ENCODE measurements at places on chromosomes 5 and 9.

GRCh38 chr9:91771027-91771426, 179.0 kb downstream of the ROR2 start:
- no peak for DNase-seq

DNA sequence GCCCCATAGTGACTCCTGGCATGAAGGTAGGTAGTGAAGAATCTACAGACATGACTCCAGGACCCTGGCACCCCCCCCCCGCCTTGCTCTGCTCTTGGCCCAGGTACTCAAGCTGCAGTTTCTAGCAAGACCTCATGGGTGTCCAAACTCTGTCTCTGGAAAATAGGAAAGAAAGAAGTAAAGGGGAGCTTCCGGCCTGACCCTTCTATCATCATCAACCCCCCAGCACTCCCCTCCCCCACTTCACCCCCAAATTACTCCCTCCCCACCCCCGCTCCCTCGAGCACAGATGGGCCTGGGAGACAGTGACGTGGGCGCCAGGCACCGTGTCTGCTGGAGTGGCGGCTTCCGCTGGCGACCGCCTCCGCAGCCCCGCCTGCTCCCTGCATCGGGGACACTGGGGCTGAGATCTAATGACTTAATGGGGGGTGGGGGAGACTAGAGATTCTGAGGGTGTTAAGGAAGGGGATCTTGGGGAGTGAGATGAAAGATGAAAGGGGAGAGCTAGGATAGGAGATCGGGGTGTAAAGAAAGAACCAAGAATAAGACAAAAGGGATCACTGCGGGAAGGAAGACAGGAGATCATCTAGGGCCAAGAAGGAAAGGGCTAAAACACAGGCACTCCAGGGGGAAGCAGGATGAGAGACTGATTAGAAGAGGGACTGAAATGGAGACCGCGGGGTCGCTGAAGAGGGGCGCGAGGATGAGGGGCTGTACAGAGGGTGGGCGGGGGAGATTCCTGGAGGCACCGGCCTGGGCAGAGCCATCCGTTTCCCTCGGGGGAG, 1.1 kb upstream of the DNAJB5 start:
- DNase-seq: no peak

- no peak for DNase-seq
These were observed 117.4 kb downstream of the SMARCA2 start for GRCh38 chr9:2132484-2133082.

- no peak for DNase-seq
These were observed 73.1 kb downstream of the RGMB start for GRCh38 chr5:98846520-98846919.

GRCh38 chr5:172791286-172791685, 20.3 kb upstream of the DUSP1 start:
- no peak for DNase-seq

DNA sequence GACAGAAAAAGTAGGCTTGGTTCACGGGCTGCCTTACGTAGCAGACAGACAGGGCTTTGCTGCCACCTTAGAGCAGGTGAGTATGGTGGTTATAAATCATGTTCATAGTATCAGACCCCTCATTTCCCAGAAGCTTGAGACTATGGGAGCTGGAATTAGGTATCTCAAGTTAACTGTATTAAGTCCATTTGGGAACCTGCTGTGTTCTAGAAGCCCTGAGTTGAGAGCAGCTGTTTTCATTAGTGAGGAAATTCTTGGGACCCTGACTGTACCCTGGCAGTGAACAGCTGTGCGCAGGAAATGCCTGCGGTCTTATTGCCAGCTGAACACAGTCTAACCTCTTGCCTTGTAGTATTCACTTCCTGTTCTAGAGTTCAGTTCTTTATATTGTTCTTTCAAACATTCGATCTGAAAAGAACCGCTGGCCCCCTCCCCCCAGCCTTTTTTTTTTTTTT, 29.8 kb downstream of the UGCG start:
- DNase-seq: no peak

DNA sequence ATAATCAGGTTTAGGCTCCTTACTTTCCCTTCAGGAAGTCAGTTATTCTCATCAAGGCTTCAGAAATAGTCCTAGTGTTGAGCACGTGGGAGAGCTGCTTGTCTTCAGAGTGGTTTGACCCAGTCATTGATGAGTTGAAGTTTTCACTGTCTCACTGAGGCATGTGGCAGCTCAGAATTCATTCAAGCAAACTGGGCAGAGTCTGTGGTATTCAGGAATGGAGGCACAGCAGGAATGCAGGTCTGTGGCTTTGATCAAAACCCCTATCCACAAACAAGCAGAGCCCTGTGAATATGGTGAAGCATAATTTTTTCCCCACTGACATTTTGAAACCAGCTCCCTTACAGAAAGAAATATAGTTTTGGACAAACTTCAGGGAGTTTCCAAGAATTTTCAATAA, 207.3 kb downstream of the CD180 start:
- DNase-seq: no peak

GRCh38 chr9:83699615-83700014, 8.1 kb downstream of the UBQLN1 start:
- DNase-seq: no peak

DNA sequence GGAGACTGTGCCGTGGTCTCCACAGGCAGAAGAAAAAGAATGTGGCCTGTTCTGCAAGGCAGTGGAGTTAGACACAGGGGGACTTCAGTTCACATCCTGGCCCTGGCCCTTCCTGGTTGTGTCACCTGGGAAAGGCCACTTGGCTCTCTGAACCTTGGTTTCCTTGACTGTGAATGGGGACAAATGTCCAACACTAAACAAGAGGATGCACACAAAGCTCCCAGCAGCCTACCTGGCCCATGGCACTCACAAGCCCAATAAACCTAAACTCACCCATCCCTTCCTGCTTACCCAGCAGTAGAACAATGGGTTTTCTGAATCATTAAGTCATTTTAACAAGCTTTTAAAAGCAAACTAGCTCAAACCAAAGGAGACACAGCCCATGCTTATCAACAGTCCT, 103.9 kb downstream of the FRMD3 start:
- no peak for DNase-seq

- DNase-seq: no peak
These were observed 143.2 kb upstream of the TRIM32 start for GRCh38 chr9:116543731-116544400.

GRCh38 chr9:107422189-107423185, 67.1 kb downstream of the KLF4 start:
- no peak for DNase-seq

- DNase-seq: no peak
These were observed 111.9 kb downstream of the ROR2 start for GRCh38 chr9:91837981-91838731.

- DNase-seq: no peak
These were observed 77.7 kb downstream of the FOXD1 start for GRCh38 chr5:73370640-73371583.
